ENCODE measurements at places on chromosomes 3 and 15.

- no peak for DNase-seq
Measured at GRCh38 chr3:153442799-153443487, 280.9 kb downstream of the RAP2B start.

DNA sequence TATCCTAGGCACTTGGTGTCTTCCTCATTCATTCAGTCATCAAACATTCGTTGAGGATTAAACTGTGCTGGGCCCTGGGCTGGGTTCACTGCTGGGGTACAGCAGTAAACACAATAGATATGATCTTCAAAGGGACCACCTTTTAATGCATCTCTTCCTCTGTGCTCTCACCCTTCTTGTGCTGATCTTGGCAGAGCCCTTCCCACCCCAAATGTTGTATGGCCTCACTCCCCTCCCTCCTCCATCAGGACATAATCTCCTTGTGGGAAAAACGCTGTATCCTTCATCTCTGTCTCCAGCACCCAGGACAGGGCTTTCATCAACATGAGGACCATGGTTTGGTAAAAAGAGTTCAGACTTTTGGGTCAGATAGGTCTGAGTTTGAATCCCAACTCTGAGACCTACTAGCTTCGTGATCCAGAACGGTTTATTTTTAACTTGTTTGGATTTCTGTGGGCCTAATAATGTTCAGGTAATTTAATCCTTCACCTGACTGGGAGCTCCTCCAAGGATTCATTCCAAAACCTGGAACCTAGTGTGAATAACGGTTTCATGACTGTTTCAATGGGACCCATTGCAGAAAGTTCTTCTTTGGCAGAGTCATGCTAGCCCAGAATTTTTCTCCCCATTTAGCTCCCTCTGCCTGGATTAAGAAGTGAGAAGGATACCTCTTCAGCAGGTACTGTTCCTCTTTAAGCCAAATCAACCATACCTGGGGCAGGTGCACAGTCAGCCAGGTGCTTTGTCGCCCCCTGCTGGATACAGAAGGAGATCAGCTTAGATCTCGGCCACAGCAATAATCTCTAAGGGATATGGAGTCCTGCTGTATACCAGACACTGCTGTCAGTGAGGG, 5.2 kb upstream of the WNT7A start:
- no peak for DNase-seq

GRCh38 chr3:159765030-159765859, 223.4 kb upstream of the IL12A start:
- DNase-seq: no peak

GRCh38 chr15:31516874-31517273, 190.2 kb downstream of the KLF13 start:
- no peak for DNase-seq

GRCh38 chr15:59104602-59104911, 389 bp upstream of the CCNB2 start:
- no peak for DNase-seq

DNA sequence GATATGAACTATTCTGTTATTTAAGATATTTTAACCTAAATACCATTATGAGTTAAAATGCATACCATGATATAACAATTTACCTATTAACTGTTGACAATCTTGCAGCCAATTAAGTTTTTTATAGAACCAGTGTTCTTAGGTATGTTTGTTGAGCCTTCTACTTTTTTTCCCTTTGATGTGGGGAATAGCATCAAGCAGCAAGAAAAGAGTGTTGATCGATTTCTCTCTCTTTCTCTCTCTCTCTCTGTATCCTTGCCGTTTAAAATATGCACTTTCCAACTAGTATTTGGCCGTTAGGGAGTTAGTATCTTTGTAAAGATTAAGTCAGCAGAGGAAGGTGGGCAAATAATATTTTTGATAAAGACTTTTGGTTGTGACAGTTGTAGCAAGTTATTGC, 5.9 kb downstream of the CHD2 start:
- no peak for DNase-seq

GRCh38 chr15:88985547-88986393, 72.6 kb upstream of the MFGE8 start:
- no peak for DNase-seq

GRCh38 chr3:130772129-130772528, 25.5 kb upstream of the PIK3R4 start:
- DNase-seq: no peak

GRCh38 chr3:114299421-114299820, 5.6 kb downstream of the TIGIT start:
- DNase-seq: no peak

DNA sequence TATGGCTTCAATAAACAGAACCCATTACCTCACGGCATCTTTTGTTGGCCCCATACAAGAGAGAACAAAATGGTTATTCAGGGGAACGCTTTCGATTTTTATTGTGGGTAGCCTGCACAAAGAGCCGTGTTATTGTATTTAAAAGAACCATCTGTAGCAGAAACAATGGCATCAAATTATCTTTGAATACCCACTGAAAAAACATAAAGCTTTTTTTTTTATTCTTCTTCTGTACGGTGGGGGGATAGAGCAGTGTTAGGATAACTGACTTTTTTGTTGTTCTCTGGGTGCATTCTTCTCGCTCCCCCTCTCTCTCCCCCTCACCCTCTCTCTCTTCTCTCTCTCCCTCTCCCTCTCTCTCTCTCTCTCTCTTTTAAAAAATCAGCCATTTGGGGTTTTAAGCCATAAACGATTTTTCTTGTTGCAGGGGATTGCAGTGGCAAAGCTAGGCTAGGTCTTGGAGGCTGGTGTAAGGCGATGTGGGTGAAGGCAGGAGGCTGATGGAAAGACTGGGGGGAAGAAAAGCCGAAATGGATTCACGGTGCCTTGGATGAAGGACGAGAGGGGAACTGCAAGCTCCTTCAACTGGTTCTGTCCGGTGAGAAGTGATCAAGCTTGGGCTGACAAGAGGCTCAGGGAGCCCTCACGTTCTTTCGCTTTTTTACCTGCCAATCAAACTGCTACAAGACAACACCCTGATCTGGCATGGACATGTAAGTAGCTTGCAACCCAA, 12.4 kb upstream of the SOX2 start:
- no peak for DNase-seq

DNA sequence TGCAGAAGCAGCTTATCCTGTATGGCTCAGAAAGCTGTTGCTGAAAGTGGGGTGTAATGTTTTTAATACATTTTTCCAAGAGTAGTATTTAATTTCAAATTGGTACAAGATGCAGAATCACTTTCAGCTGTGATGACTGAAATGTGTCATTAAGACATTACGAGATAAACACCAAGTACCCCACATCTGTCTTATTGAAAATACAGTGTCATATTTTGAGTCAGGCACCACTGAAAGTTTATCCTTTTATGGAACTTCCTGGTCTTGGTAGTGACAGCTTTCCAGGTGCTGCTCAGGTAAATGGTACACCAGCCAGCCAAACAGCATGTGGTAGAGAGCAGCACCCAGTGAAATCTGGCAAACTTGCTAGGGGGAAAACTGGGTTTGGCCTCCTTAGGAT, 16.9 kb downstream of the ASTE1 start:
- DNase-seq: no peak

- DNase-seq: no peak
Measured at GRCh38 chr3:3665546-3665945, 133.7 kb upstream of the LRRN1 start.

DNA sequence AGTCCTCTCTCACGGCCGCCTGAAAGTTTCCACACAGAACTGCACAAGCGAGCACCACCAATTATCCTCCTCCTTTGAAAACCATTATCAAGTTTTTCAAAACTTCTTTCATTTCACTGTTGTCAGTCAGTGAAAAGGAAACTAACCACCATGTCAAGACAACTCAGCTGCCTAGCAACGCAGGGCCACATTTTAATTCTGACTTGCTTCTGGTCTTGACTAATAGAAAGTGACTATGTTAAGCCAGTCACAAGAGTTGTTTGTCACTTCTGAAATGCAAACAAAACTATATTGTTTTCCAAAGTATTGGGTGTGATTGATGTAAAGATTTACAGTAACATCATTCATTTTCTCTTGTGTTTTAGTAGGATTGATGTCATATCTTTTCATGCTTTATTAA, 612.8 kb upstream of the AGTR1 start:
- no peak for DNase-seq

DNA sequence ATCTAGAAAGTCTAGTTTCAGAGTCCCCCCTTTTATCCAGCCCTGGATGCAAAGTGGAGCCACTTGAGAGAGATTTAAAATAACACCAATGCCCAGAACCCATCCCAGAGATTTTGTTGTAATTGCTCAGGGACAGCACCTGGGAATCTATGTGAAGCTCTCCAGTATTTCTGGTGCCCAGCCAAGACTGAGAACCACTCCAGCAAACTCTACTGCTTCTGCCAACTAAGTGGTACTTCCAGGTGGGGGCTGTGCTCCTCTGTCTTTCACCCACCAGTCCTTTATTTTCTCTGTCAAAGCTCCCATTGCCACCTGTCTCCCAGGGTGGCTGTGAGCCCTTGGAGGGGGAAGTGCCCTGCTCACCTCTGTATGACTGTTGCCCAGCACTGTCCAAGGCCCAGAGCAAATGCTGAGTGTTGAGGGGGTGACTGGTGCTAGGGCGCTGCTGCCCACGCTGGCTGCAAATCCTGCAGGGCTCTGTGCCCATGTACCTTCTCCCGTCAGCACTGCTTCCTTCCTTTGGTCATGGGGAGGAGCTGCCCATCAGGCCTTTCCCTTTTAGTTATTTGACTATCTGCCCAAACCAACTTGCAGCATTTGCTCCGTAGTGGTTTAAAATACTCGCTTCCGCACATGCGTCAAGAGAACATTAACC, 9.4 kb downstream of the CLSTN2 start:
- no peak for DNase-seq

GRCh38 chr15:50463423-50464358, 39.5 kb downstream of the USP8 start:
- no peak for DNase-seq

GRCh38 chr3:12833222-12834161, 7.9 kb downstream of the RPL32 start:
- no peak for DNase-seq

DNA sequence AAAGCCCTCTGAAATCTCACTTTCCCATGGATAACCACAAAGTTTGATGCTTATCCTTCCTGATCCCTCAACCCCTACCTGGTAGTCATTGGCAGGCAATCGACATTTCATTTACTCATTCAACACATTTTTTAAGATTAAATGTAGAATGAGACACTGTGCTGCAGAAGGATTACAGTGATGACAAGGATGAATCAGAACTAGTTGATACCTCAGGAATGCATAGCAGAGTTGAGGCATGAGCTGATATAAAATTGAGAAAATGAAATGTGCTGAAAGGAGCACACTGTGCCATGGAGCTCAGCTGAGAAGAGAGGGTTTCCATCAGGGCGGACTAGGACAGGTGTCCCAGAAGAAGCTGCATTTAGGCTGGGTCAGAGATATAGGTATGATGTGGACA, 48.9 kb upstream of the ACTL6A start:
- DNase-seq: no peak

GRCh38 chr15:100923902-100924301, 4.7 kb downstream of the LRRK1 start:
- no peak for DNase-seq

DNA sequence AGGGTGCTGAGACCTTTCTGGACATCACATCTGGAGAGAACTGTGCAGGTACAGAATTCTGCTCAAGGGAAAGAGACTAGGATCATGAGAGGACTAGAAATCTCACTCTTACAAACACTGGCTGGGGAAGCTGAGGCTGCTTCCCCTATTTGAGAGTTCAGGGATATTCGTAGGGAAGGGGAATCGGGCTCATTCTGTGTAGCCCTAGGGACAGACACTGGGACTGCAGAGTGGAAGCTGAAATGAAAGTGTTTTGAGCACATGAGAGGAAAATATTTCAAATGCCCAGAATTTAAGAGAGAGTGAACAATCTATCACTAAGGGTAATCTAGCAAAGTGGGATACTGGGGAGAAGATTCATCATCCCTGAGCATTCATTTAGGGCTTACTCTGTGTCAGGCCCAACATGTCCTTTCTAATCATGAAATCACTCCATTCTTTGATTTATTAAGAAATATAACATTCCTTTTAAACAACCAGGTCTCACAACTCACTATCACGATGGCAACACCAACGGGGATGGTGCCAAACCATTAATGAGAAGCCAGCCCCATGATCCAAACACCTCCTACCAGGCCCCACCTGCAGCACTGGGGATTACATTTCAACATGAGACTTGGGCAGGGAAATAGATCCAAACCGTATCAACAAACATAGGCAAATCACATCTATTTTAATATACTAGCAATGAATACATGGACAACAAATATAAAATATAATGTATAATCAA, 63.0 kb downstream of the CPN2 start:
- no peak for DNase-seq

- peak; percentile 32 for DNase-seq
Measured at GRCh38 chr3:150761831-150762661, 923 bp downstream of the SIAH2 start.

All from renal cortex interstitium (tissue), 15 donors.